ENCODE measurements at places on chromosomes 11 and 22.

DNA sequence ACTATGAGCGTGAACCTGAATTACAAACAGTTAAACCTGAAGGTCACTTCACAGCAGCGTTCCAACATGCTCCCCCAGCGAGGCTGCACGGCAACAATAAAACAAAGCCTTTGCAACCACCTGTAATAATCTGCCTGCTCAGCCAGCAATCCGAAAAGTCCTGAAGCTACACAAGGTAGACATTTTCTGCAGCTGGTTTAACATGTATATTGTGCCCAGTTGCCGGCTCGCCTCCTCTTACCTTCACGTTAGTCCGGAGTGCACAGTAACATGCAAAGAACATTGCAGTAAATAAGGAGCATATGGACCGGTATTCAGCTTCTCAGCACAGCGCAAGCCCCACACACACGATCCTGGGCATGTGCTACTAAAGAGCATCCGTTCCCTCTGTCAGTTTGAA, 704.3 kb downstream of the DLG2 start:
- H3K27me3 ChIP-seq: peaks cover 7% of the 10 kb centered on the region
- peaks cover 13% of the 10 kb centered on the region for H3K4me1 ChIP-seq
- no peak overlapping the region for H3K27ac ChIP-seq
- peak overlapping the region; percentile 56 for H3K4me3 ChIP-seq
- no peaks in the 10 kb centered on the region for H3K36me3 ChIP-seq

DNA sequence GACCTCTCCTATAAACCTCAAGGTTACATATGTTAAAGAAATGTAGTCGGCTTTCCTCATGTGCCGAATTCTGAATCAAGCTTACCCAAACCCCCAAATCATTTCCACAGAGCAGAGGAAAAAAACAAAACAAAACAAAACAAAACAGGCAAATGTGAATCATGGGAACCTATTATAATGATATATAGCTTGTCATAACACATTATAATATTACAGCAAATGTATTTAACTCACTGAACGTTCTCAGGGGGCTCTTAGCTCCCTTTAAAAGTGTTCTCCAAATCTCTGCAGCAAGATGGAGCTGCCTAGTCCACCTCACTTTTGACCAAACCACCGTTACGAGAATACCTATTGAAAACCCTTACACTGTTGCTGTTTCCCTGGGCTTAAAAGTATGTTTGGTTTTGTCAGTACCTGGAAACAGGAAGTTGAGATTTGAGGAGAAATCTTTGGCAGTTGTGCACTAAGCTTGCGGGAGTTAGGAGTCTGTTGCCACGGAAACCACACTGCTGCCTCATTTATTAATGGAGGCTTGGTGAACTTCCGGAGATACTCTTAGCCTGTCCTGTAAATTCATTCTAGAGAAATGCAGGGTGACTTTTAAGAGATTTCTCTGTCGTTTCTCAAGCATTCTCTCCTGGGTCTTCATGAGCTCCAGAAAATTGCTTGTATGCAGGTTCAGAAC, 167.0 kb upstream of the RASSF10 start:
- H3K27ac ChIP-seq: no peak overlapping the region
- no peaks in the 10 kb centered on the region for H3K4me1 ChIP-seq
- DNase-seq: no peak
- H3K27me3 ChIP-seq: peaks cover 3% of the 10 kb centered on the region
- H3K4me3 ChIP-seq: no peak overlapping the region

- no peaks in the 10 kb centered on the region for H3K36me3 ChIP-seq
- H3K4me3 ChIP-seq: no peak overlapping the region
- peaks cover 5% of the 10 kb centered on the region for H3K27me3 ChIP-seq
- H3K27ac ChIP-seq: no peak overlapping the region
Measured at GRCh38 chr11:128680906-128681305, 13.0 kb upstream of the FLI1 start.

GRCh38 chr22:29689880-29690213, 30.0 kb upstream of the CABP7 start:
- no peak overlapping the region for H3K4me3 ChIP-seq
- H3K4me1 ChIP-seq: no peaks in the 10 kb centered on the region
- no peak for DNase-seq
- peaks cover 56% of the 10 kb centered on the region for H3K36me3 ChIP-seq
- no peak overlapping the region for H3K27ac ChIP-seq

DNA sequence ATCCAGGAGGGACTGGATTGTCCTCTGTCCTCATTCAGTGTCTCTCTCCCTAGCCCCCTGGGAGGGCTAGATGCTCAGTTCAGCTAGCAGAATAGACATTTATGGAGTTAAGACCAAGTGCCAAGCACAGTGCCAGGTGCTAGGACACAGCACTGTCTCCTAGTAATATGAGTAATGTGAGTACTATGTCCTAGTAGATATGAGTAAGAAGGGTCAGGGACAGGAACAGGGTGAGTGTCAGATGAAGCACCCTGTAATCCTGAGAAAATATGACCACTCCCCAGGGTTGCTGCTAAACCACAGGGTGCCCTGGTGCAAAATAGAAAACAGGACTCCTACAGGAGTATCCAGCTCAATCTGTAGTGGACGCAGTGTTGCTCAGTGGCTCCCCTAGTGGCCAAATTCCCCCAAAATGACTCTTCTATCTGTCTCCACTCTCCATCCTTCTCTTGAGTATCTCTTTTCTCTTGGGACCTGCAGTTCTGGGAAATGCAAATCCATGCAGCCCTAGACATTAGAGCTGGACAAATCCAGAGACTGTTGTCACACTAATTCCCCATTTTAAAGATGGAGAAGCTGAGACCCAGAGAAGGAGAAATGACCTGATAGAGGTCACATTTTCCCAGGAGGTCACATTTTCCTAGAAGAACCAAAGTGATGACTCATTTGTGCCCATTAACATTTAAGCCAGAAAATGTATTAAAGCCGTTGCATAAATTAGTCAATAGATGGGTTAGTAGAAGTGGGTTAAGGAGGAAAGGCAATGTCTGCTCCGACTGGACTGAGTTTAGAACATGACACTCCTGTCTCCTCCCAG, 214.3 kb downstream of the NXPE2 start:
- H3K27me3 ChIP-seq: no peaks in the 10 kb centered on the region
- no peak for DNase-seq
- H3K4me1 ChIP-seq: no peaks in the 10 kb centered on the region
- H3K4me3 ChIP-seq: no peak overlapping the region
- no peaks in the 10 kb centered on the region for H3K36me3 ChIP-seq
